Neuronal stem cell (in vitro differentiated cells): ENCODE measurements at places on chromosomes 6 and 20.

- H3K36me3 ChIP-seq: peaks cover 1% of the 10 kb centered on the region
- DNase-seq: no peak
- H3K4me3 ChIP-seq: no peak overlapping the region
Observed at GRCh38 chr6:51137777-51138176, 319.1 kb downstream of the TFAP2B start.

GRCh38 chr20:63359937-63360849, 956 bp downstream of the CHRNA4 start:
- DNase-seq: no peak
- H3K27ac ChIP-seq: no peak overlapping the region
- H3K27me3 ChIP-seq: peaks cover 75% of the 10 kb centered on the region
- no peaks in the 10 kb centered on the region for H3K36me3 ChIP-seq
- no peak overlapping the region for H3K4me3 ChIP-seq

DNA sequence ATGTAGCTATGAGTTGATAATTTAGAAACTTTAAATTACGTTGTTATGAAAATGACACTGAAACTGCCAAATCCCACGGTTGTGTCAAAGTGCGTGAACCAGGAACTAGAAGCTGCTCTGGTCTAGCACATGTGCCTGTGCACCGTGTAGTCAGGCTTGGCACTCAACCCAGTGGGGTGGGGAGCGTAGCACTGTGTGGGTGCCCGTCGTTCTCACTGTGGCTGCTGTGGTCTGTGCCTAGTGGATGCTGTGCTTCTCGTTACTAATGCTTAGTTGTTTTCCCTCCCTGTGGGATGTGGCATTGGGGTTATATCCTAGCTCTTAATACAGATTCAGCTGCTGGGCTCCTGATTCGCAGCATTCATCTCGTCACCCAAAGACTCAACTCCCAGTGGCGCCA, 46.2 kb upstream of the ADIG start:
- peaks cover 17% of the 10 kb centered on the region for H3K36me3 ChIP-seq
- H3K27me3 ChIP-seq: no peaks in the 10 kb centered on the region
- H3K4me1 ChIP-seq: no peaks in the 10 kb centered on the region
- no peak overlapping the region for H3K27ac ChIP-seq
- no peak for DNase-seq

- peaks cover 3% of the 10 kb centered on the region for H3K4me1 ChIP-seq
- no peaks in the 10 kb centered on the region for H3K27me3 ChIP-seq
- no peak overlapping the region for H3K27ac ChIP-seq
Observed at GRCh38 chr20:25272223-25273000, 24.5 kb downstream of the PYGB start.

- H3K36me3 ChIP-seq: no peaks in the 10 kb centered on the region
- H3K4me3 ChIP-seq: no peak overlapping the region
- H3K4me1 ChIP-seq: no peaks in the 10 kb centered on the region
- no peak overlapping the region for H3K27ac ChIP-seq
- DNase-seq: no peak
- H3K27me3 ChIP-seq: no peaks in the 10 kb centered on the region
Observed at GRCh38 chr6:95917034-95917433, 98.7 kb upstream of the FUT9 start.

- H3K36me3 ChIP-seq: no peaks in the 10 kb centered on the region
- H3K27me3 ChIP-seq: no peaks in the 10 kb centered on the region
- no peak overlapping the region for H3K27ac ChIP-seq
- no peak for DNase-seq
- peaks cover 4% of the 10 kb centered on the region for H3K4me1 ChIP-seq
- H3K4me3 ChIP-seq: no peak overlapping the region
Observed at GRCh38 chr20:47088335-47088734, 193.7 kb downstream of the EYA2 start.

DNA sequence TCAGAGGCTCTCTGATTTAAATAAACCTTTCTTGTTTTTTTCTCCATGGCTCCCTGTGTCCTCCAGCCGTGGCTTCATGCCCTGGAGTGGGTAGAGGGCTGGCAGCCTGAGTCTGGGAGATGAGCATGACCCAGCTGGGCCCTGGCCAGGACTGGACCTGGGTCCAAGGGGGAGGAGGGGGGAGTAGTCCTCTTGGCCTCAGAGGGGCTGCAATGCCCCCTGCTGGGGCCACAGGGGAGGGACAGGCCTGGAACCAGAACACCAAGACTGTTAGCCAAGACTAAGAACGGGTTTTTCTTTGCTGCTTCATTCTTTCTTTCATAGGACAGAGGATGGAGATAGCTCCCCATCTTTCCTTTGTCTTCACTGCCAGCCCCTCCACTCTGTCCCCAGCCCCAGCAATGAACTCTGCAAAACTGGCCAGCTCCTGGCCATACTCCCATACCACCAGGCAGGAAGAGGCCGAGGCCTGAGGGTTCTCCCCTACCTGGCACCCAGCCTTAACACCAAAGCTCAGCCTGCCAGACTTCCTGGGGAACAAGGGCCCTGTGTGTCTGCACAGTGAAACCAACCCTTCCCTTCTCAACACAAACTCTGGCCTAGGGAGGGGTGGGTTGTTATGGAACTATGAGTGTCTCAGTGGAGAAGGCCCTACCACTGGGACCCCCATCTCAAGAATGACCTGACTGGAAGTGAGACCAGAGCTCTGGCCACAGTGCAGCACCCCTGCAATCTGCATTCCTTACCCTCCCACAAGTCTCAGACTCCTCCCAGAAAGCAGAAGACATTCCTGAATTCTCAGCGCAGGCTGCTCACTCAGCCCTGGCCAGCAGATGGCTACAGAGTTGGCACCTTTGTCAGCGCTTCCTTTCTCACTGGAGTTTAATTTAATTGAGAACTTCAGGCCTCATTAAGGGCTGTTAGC, 11.0 kb downstream of the SLC29A1 start:
- DNase-seq: no peak
- peaks cover 14% of the 10 kb centered on the region for H3K4me1 ChIP-seq
- no peak overlapping the region for H3K4me3 ChIP-seq

- peak within 1 kb of the TSS; percentile 52 for H3K27ac ChIP-seq
- H3K4me1 ChIP-seq: peaks cover 9% of the 10 kb centered on the region
- DNase-seq: no peak
- no peaks in the 10 kb centered on the region for H3K36me3 ChIP-seq
Observed at GRCh38 chr20:52972190-52972937, at the start of gene TSHZ2. TSHZ2 (plus strand) TSS chr20:52972358; CDS start chr20:52973294, 936 bp downstream.

- H3K27me3 ChIP-seq: no peaks in the 10 kb centered on the region
- DNase-seq: no peak
- H3K4me1 ChIP-seq: no peaks in the 10 kb centered on the region
- no peak overlapping the region for H3K27ac ChIP-seq
- no peak overlapping the region for H3K4me3 ChIP-seq
- H3K36me3 ChIP-seq: peaks cover 19% of the 10 kb centered on the region
Observed at GRCh38 chr20:33604084-33604990, 57.8 kb upstream of the C20orf144 start.

GRCh38 chr20:13102694-13103093, 93.9 kb downstream of the SPTLC3 start:
- DNase-seq: no peak
- no peaks in the 10 kb centered on the region for H3K36me3 ChIP-seq
- no peaks in the 10 kb centered on the region for H3K27me3 ChIP-seq
- H3K27ac ChIP-seq: no peak overlapping the region
- H3K4me3 ChIP-seq: no peak overlapping the region
- peaks cover 9% of the 10 kb centered on the region for H3K4me1 ChIP-seq

GRCh38 chr6:162078126-162078525, 649.4 kb downstream of the PRKN start:
- no peak overlapping the region for H3K27ac ChIP-seq
- no peak for DNase-seq
- H3K4me3 ChIP-seq: no peak overlapping the region
- no peaks in the 10 kb centered on the region for H3K4me1 ChIP-seq

DNA sequence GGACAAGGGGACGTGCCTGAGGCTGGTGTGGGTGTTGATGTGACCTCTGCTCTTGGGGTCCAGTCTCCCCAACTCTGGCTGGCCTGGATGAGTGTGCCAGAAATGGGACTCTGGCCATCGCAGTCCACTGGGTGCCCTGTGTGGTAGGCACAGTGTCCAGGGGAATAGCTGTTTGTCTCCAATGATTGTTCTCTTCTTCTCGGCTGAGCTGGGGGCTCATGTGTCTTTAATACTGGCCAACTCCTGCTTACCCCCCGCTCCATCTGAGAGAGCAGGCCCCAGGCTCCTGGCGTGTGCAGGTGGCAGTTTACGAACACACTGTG, 45.0 kb downstream of the RBM38 start:
- H3K27me3 ChIP-seq: no peaks in the 10 kb centered on the region
- H3K36me3 ChIP-seq: no peaks in the 10 kb centered on the region
- DNase-seq: no peak
- H3K27ac ChIP-seq: no peak overlapping the region
- no peak overlapping the region for H3K4me3 ChIP-seq

- H3K4me1 ChIP-seq: peaks cover 15% of the 10 kb centered on the region
- peak overlapping the region; percentile 9 for H3K4me3 ChIP-seq
- H3K27ac ChIP-seq: no peak overlapping the region
- DNase-seq: no peak
Observed at GRCh38 chr6:138517635-138518034, 18.3 kb upstream of the NHSL1 start.

- no peaks in the 10 kb centered on the region for H3K4me1 ChIP-seq
- H3K4me3 ChIP-seq: no peak overlapping the region
- DNase-seq: no peak
- H3K27me3 ChIP-seq: no peaks in the 10 kb centered on the region
Observed at GRCh38 chr20:50346374-50347283, 156.0 kb downstream of the CEBPB start.

DNA sequence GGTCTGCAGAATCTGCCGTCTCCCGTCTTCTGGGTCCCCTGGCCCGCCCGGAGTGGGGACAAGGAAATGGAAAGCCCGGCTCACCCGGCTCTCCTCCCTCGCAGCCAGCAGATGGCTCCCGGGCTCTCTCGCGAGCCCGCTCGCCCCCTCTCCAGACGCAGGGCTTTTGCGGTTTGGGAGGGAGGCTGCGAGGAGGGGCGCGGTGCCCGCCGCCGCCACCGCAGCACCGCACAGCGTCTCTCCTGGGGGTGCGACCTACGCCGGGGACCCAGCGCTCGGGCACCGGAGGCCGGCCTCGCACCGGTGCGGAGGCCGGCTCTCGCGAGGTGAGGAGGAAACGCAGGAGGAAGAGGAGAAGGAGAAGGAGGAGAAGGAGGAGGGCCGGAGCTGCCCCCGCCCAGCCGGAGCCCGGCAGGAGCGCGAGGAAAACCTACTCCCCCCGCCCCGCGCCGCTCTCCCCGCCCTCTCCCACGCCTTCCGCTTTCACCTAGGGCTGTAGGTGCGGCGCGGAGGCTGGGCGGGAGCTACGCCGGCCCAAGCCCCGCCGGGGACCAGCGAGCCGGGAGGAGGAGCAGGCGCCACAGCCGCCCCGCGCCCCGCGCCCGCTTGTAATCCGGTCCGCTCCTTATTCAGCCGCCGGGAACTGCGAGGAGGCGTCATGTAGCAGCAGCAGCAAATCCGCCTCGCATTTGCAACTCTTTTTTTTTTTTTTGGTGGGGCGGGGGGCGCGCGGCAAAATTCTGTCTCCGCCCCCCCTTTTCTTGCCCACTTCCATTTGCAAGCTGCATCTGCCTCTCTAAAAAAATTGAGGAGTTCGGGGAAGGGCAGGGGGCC, at the start of gene CARMIL1:
TSS of gene CARMIL1 (plus strand) at position 461 of the 834 bp plus-strand sequence. CDS start 422 bp downstream, outside the sequence.
- peak within 1 kb of the TSS; percentile 61 for H3K27ac ChIP-seq

GRCh38 chr6:106186172-106186571, 100.0 kb downstream of the PRDM1 start:
- H3K4me3 ChIP-seq: no peak overlapping the region
- no peaks in the 10 kb centered on the region for H3K27me3 ChIP-seq
- H3K27ac ChIP-seq: no peak overlapping the region
- DNase-seq: no peak
- no peaks in the 10 kb centered on the region for H3K4me1 ChIP-seq

DNA sequence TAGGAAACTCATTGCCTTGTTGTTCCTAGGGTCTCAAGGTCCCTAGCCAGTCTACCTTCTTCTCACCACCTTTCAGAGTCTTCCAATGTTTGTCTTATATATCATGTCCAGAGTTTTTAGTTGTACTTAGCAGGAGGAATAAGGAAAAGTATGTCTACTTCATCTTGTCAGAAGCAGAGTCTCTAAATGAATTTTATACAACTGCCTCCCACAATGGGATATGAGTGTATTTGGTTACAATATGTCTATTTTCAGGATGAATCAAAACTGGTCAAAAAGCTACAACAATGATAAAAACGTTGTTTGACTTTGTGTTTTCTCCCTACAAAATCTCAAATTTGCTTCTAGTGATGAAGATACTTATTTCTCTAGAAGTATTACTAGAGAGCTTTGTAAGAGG, 7.0 kb downstream of the GLO1 start:
- H3K36me3 ChIP-seq: peaks cover 71% of the 10 kb centered on the region
- no peaks in the 10 kb centered on the region for H3K4me1 ChIP-seq
- no peaks in the 10 kb centered on the region for H3K27me3 ChIP-seq

DNA sequence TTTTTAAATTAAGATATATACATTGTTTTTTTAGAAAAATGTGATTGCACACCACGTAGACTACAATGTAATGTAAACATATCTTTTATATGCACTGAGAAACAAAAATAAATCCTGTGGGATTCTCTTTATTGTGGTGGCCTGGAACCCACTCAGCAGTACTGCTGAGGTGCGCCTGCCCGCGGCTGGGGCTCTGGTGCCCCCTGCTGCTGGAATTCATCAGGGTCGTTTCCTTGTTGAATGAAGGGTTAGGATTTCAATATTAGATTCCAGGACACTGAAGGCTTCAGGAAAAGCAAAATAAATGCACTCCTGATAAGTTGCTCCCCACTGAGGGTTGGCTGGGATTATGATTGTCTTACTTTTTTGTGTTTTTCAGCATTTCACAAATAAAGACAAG, 175.8 kb upstream of the GGTLC1 start:
- H3K4me3 ChIP-seq: no peak overlapping the region
- H3K36me3 ChIP-seq: no peaks in the 10 kb centered on the region
- H3K4me1 ChIP-seq: no peaks in the 10 kb centered on the region
- no peak overlapping the region for H3K27ac ChIP-seq
- H3K27me3 ChIP-seq: no peaks in the 10 kb centered on the region
- DNase-seq: no peak

GRCh38 chr6:15129887-15130286, 116.0 kb upstream of the JARID2 start:
- no peaks in the 10 kb centered on the region for H3K4me1 ChIP-seq
- H3K36me3 ChIP-seq: no peaks in the 10 kb centered on the region
- no peaks in the 10 kb centered on the region for H3K27me3 ChIP-seq
- H3K27ac ChIP-seq: no peak overlapping the region
- DNase-seq: no peak

- DNase-seq: no peak
- H3K27me3 ChIP-seq: no peaks in the 10 kb centered on the region
- no peak overlapping the region for H3K4me3 ChIP-seq
- H3K27ac ChIP-seq: no peak overlapping the region
- H3K36me3 ChIP-seq: no peaks in the 10 kb centered on the region
Observed at GRCh38 chr6:38604700-38605099, 35.0 kb downstream of the BTBD9 start.

DNA sequence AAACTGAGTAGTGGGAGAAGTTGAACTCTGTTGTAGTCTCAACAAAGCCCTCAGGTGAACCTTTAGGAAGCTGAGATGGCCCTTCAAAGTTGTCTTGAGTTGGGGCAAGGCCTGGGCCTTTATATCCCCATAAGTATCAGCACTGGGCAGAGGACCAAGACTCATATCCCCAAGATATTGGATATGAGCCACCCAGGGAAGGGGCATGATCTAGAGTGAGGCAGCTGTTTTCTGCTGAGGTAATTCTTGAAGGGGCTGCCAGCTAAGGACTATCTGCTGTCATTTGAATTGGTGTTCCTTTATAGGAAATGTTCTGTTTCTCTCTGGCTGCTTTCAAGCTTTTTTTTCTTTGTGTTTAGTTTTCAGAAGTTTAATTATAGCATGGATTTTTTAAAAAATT, 140.7 kb upstream of the FLRT3 start:
- no peak overlapping the region for H3K4me3 ChIP-seq
- H3K27me3 ChIP-seq: no peaks in the 10 kb centered on the region
- no peaks in the 10 kb centered on the region for H3K36me3 ChIP-seq
- no peak for DNase-seq
